ENCODE measurements at places on chromosomes 12 and 14.

DNA sequence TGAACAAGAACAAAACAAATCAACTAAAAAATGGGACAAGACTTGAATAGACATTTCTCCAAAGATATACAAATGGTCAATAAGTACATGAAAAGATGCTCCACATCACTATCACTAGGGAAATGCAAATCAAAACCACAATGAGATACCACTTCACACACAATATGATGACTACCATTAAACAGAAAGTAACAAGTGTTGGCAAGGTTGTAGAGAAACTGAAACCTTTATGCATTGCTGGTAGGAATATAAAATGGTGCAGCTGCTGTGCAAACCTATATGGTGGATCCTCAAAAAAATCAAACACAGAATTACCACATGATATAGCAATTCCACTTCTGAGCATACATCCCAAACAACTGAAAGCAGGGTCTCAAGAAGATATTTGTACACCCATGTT is 5.2 kb downstream of the SMAGP start:
- no peak for DNase-seq

- DNase-seq, result no peak
These were observed 10.3 kb downstream of the WASHC3 start for GRCh38 chr12:102051431-102051965.

DNA sequence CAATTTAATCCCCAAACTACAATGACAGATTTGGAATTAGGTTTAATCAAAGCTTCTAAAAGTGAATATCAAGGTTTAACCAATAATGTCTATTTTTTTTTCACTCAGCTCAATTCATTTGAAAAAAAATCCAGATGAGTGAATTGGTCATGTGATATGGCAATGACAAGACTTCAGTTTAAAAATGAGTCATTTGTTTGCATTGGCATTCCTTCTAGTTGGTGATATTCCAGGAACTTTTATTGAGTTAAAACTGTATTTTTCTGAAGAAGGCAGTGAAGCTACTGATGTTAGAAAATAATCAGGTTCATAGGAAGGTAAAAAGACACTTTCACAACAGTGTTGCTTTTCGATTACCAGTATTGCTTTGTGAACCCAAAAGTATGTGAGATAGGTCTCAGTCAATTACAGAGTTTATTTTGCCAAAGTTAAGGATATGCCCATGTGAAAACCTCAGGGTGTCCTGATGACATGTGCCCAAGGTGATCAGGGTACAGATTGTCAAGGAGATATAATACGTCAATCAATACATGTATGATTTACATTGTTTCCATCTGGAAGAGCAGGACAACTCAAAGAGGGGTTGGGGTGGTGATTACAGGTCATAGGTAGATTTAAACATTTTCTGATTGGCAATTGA is 1214.9 kb downstream of the GALC start:
- DNase-seq, result no peak

DNA sequence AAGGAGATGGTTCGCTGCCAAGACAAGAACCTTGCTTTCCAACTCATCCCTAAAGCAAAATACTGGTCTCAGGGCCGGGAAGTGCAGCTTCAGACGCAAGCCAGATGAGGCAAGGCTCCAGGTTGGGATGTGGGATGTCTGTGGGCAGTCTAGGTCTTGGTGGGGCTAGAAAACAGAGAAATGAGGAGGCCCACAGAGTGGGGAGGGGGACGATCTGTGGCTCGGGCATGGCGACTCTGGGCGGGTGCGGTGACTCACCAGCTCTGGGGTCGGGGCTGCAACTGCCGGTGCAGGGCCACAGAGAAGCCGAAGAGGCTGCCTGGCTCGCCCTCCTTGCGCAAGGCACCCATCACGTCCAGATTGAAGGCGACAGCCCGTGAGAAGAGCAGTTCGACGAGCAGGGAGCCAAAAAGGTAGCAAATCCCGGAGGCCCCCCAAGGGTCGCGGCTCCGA is 459 bp downstream of the ITGA7 start:
- DNase-seq, result no peak

- DNase-seq, result peak; percentile 11
These were observed 80.8 kb downstream of the MNAT1 start for GRCh38 chr14:60815371-60815770.

DNA sequence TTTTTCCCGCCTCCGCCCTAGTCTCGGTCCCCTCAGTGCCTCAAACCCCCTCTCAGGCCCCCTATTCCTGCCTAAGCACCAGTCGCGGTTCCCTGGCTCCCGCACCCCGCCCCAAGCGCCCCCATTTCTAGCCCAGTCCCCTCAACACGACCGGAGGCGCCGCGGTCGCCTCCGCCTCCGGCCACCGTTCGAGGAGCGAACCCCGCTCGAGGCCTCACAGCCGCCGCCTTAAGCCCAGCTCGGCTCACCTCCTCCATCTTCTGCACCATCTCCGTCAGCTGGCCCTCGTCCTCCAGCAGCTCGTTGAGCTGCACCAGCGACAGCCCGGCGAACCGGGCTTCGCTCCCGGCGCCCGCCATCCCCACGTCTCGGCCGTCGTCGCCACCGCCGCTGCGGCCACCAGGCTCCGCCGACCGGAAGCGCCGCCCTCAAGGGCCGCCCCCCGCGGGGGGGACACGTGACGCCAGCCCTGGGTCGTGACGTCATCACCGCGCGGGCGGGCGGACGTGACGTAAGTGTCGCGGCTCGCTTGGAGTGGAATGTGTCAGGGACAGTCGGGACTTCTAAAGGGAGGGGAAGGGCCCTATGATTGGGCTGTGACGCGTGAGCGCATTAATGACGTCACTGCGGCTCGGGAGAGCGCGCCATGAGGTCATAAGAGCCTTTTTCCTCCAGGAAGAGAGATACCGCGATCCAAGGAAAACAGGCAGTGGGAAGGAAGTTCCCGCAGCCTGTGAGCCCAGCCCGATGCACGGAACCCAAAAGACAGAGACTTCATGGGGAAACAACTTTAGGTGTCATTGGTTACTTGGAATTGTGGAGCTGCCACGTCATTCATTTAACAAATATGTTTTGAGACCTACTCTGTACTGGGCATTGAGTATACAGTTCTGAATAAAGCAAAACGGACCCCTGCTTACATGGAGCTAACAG is at the start of gene VPS37B:
Gene VPS37B, minus strand, starts transcription at position 421 of the 933 bp plus-strand sequence. Its CDS starts 62 bp downstream, at position 359.
- DNase-seq, result peak; percentile 76

GRCh38 chr14:76348898-76349297 is 27.0 kb upstream of the ESRRB start:
- DNase-seq, result no peak

- no peak for DNase-seq
These were observed 18.5 kb downstream of the HIP1R start for GRCh38 chr12:122853582-122854245.

DNA sequence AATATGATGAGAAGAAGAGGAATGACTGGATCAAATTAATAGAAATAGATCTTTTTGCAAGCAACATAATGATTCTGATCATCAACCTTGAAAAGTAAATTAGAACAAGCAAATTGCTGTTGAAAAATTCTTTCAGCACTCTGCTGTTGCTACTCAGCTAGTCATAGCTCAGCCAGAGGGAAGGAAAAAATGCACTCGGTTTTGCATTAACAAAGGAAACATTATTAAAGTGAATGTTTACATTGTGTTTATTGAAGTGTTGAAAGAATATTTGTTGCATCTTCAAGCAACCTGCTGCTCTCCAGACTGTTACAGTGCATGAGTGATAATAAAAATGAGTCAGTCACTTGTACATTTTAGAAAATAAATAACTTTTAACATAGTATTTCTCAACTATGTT is 26.5 kb downstream of the AP5M1 start:
- no peak for DNase-seq

GRCh38 chr12:67382241-67382871 is 113.2 kb downstream of the CAND1 start:
- DNase-seq, result no peak

DNA sequence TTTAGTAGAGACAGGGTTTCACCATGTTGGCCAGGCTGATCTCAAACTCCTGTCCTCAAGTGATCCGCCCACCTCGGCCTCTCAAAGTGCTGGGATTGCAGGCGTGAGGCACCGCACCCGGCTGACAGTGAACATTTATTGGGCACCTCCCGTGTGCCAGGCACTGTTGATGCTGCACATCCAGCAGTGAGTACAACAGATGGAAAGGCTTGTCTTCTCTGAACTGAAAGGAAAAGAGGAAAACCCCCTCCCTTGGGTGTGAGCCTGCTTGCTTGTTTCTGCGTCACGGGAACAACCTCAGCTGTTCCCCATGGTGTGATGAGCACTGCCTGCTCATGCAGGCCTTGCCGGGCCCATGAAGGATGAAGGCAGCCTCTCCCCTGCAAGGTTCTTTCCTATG is 39.5 kb downstream of the DGLUCY start:
- DNase-seq, result no peak

- DNase-seq, result no peak
These were observed 176.6 kb downstream of the TMTC3 start for GRCh38 chr12:88318726-88319125.

DNA sequence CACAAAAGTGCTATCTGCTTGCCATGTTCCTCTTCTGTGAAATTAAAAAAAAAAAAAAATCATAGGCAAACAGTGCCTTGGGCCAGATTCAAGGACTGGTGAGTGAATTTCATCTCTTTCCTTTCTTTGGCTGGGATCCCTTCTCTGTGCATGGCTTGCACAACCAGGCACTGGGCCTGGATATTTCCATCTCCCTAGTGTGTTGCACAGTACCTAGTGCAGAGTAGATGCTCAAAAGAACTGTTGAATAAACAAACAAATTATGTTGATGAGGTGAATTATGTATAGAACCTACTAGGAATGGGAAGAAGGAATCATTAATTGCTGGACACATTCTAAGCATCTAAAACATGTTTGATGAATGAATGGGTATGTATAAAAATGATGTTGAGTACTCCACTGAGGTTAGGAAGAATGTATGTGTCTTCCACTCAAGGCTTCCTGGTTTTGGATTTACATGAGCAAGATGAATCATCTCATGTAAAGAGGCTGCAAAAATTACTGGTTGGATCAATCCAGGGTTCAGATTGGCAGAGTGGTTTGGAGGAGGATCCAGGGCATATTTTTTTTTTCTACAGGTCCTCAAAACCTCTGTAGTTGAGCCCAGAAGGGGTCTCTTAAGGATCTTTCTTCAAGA is 93.2 kb downstream of the EMP1 start:
- DNase-seq, result no peak

- DNase-seq, result no peak
These were observed 110.5 kb downstream of the TTLL5 start for GRCh38 chr14:75771595-75771994.

DNA sequence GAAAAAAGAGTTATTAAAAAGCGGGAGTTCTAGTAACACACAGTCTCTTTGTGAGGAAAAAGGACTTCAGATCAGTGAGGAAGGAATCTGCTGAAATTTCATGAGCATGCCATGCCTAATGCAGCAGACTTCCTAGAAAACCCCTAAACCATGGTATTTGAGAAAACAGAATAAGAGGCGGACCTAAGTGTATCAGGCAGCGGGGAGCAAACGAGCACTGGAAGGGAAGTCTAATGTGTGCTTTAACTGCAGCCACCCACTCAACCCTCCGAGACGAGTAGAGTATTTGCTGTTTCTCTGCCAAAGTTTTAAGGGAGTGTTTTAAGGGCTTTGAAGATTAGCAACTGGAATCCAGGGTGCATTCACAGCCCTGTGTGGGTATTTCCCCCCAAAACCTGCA is 36.5 kb downstream of the ACADS start:
- no peak for DNase-seq

GRCh38 chr14:94775871-94776210 is 5.9 kb upstream of the GSC start:
- DNase-seq, result no peak

DNA sequence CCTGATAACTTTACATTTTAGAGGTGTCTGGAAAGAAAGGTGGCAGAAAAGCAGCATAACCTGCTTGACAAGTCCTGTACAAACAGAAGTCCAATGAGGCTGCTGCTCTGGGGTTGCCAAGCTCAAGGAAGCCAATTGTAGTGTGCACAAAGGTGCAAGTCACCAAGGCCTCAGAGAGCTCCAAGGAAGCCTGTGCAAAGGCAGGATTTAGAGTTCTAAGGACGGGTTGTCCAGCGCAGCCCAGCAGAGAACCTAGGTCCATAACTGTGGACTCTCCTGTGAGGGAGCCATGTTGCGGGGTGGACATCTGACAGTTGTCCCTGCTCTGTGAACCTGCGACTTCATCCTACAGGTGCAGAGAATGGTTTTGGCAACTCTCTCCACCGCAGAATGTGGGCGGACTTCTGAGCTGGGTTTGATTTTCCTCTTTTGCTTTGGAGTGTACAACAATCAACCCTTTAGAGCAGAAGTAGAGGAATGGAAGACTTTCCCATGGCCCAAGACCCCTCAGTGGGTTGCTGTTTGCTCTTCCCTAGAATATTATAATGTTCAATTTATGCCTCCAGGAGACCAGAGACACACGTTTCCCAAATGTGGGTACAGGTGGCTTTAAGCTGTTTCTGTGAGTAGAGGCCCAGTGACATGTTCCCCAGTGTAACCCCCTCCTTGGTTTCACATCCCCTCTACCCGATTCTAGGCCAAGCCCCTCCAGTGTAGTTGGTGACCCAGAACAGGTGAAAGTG is 81.0 kb downstream of the ETV6 start:
- DNase-seq, result peak; percentile 87

GRCh38 chr12:6960593-6961277 is 9.6 kb downstream of the PTPN6 start:
- DNase-seq, result no peak

DNA sequence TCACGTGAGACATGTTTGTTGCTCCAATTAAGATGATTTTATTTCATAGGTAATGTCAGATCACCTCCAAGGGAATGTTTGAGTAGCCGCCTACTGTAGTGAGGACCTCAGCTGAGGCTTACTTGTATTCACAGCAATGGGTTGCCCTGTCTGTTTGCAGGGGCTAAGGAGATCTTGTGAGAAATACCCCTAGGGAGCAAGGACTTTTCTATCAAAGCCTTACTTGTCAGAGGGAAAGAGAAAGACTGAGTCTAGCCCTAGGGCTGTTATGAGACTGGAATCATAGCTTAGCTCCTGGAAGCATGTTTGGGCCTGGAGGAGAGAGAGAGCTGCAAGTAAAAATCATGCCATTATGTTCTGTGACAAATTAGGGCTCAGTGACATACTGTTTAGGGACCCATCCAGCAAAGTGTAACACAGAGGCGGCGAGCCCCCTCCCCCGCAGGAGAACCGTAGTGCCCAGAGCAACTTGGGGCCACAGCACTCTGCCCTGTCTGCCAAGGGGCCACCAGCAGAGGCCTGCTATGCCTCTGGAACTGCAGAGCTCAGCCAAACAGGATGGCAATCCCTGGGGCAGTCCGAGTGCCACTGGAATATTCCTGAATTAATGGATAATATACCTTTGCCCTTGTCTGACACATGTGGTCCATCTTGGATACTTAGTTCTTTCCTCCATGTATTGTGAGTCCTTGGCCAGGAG is 178.8 kb downstream of the DACT1 start:
- no peak for DNase-seq

- DNase-seq, result no peak
These were observed 15.7 kb downstream of the FAR2 start for GRCh38 chr12:29164477-29165393.
